Right renal pelvis (tissue), 4 donors: ENCODE measurements at places on chromosomes 13 and 19.

DNA sequence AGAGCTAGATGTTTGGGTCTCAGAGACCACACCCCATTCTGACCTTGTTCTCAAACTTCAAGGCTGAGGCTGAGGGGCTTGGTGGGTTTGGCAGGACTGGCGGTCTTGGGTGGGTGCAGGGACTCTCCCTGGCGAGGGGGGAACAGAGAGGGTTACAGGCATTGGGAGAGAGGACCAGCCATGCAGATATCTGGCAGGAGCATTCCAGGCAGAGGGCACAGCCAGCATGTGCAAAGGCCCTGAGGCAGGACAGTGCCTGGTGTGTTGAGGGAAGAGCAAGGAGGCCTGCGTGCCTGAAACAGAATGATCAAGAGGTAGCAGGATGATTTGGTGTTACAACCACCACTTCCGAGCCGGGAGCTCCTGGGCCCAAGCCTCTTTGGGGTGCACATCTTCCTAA lies 27.4 kb downstream of the NFILZ start:
- no peak for DNase-seq

DNA sequence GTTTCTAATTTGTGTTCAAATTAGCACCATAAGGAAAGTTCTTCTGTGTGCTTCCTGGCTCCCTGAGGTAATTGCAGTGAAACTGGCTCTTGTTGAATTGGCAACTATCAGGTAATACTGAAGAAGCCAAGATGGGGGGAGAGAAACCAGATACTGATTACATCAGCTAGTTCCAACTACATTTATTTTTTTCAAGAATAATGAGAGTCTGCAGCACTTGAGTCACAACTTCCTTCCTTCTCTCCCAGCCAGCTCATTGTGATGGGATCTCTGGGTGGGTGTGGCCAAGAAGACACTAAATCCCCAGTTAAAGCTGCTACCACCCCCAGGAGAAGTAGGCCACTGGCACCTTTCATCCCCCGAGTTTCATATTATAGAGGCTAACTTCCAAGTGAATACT lies 100.7 kb upstream of the RXFP2 start:
- DNase-seq: no peak

GRCh38 chr19:2235381-2236063 lies 607 bp downstream of the PLEKHJ1 start:
- DNase-seq: no peak

GRCh38 chr13:69243366-69243765 lies 864.3 kb upstream of the ATXN8OS start:
- no peak for DNase-seq

- DNase-seq: no peak
Measured at GRCh38 chr13:108915095-108915633, 285.8 kb downstream of the MYO16 start.

DNA sequence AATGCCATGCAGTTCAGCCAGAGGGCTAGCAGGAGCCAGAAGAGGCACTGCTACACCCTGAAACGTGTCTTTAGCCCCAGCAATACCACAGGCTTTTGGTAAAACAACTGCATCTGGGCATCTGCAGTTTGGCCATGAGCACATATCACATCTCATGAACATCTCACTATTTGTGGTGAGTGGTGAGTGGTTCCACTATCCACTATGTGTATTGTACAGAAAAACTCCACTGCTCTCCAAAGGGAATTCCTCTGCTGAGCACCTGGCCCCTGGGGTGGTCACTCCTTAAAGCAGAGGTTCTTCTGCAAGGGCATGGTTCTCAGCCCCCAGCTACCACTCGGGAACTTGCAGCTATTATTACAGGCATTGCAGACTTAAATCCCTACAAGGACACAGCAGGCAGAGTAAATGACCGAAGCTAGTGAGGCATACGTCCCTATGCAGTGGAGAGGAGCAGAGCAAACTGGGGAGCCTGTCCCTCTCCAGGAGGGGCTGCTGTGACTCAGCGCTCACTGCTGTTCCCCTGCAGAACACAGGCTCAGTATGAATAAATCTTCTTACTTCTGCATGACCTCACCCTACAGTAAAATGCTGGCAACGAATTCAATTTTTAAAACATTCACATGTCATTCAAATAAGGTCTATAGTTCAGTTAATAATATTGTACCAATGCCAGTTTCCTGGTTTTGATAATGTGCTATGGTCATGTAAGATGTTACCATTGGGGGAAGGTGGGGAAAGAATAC lies 332.4 kb upstream of the ZNF507 start:
- DNase-seq: no peak

DNA sequence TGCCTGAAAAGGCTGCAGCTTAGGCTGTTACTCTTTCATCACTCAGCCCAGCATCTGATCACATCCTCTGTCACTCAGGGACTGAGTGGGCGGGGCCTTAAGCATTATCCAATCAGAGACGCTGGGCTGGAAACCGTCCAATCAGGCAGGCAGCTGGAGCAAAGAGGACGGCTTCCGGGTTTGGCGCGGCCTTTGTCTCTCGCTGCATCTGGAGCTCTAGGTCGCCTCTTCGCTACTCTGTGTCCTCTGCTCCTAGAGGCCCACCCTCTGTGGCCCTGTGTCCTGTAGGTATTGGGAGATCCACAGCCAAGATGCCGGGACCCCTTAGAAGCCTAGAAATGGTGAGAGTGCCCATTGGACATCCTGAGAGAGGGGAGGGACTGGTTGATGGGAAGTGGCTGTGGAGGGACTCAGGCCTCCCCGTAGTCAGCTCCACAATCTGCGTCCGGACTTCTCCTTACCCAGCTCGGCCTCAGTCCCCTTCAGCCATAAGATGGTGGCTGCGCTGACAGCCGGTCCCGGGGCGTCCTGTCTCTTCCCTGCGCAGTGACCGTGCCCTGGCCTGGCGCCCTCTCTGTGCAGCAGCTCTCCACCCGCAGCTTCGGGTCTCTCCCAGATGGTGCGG lies at the start of gene ZNF486:
ZNF486 (plus strand) TSS at position 195 of the 625 bp plus-strand sequence; CDS start at position 312, 117 bp downstream.
- DNase-seq: peak; percentile 92

- DNase-seq: no peak
Measured at GRCh38 chr19:1076951-1077350, 10.0 kb downstream of the ARHGAP45 start.

GRCh38 chr13:42322806-42323205 lies 50.9 kb downstream of the AKAP11 start:
- no peak for DNase-seq

GRCh38 chr13:27622881-27623280 lies 1.2 kb downstream of the POLR1D start:
- no peak for DNase-seq

DNA sequence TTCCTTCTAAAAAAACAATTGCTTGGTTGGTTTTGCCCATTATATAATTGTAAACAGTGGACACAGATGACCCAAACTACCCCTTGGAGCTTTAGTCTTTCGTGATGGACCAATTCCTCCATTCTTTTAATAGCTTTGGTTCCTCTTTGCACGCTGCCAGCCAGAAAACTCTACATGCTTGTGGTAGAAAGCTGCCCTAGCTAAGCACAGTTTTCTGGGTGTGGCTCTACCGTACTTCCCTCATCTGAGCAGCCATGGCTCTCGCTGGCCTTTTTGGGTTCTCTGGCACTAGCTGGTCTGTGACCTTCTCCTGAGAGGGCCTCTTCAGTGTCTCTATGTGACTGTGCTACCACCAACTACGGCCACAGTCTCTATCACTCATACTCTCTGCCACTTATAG lies 29.9 kb upstream of the CEBPA start:
- no peak for DNase-seq

- no peak for DNase-seq
Measured at GRCh38 chr13:44293908-44294735, 79.5 kb upstream of the SERP2 start.

DNA sequence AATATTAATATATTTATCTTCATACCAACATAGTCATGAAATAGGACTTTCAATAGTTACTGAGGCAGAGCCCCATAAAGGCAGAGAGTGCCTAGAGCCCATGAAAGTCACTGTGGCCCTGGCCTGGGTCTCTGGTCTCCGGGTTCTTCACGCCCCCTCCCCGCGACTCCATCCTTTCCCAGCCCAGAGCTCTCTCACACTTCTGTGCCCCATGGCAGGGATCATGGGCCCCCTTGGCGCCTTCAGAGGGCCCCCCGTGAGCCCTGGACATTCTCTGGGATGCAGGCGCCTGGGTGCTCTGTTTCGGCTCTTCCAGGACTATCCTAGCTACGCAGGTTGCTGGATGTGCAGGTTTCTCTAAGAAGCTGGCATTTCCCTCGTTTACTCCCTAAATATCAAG lies 228.4 kb downstream of the TEX29 start:
- DNase-seq: no peak

GRCh38 chr13:104310861-104311260 lies 1244.6 kb upstream of the SLC10A2 start:
- no peak for DNase-seq

- DNase-seq: no peak
Measured at GRCh38 chr19:16943942-16944625, 55.3 kb downstream of the F2RL3 start.

GRCh38 chr13:62280590-62280989 lies 864.9 kb upstream of the PCDH20 start:
- no peak for DNase-seq

GRCh38 chr13:90968166-90968904 lies 379.2 kb upstream of the MIR17HG start:
- peak; percentile 7 for DNase-seq

DNA sequence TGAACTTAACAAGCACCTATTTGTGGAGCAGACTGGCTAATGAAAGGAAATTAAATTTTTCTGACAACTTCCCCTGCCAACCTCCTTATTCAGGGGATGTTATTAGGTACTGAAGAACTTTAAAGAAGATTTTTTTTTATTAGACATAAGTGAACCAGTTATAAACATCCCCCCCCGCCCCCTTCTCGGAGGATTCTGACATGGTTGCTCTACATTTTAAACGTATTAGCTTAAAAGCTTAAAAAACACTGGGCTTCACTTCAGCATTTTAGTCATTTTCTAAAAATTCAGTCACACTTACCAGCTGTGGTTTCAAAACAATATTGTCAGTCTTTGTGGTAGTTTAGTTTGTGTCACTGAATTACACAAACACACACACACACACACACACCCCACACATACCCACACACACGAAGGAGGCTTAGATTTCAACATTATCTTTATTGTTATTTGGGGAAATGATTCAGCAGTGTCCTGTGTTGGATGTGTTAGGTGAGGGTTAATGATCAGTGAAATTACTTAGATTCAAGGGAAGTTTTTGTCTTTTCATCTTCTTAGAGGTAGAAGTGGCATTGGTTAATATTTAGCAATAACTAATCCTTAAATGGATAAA lies 145.7 kb downstream of the PCCA start:
- peak; percentile 3 for DNase-seq

GRCh38 chr19:29670255-29670654 lies 5.0 kb downstream of the PLEKHF1 start:
- no peak for DNase-seq

DNA sequence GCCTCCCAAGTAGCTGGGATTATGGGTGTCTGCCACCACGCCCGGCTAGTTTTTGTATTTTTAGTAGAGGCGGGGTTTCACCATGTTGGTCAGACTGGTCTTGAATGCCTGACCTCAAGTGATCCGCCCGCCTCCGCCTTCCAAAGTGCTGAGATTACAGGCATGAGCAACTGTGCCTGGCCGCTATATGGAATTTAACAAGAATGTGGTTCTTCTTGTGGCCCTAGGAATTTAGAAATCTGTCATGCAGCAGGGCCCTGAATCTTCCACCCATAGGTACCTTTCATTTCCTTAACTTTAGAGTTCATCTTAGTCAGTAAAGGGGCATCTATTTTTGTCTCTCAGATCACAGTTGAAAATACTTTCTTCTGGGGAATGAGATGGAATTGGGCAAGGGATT lies 25.6 kb upstream of the NDFIP2 start:
- DNase-seq: no peak

GRCh38 chr19:36436531-36436930 lies 18.1 kb upstream of the ZFP82 start:
- no peak for DNase-seq

- no peak for DNase-seq
Measured at GRCh38 chr19:40802300-40803169, 3.5 kb downstream of the EGLN2 start.

DNA sequence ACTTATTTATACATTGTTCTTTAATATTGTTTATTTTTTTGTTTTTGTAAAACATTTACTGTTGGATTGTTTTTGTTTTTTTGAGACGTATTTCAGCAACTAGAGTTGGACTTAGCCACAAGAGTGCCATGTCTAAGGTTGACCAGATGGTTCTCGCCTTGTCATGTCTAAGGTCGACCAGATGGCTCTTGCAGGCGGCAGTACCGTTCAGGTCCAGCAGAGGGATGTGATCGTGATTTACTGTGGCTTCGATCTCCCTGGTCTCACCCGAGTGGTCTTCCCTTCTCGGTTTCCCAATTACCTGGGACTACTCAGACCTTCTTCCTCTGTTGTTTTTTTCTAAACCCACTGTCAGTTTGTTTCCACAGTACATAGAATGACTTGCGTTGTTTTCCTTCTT lies 1438.6 kb downstream of the UQCRFS1 start:
- DNase-seq: no peak

DNA sequence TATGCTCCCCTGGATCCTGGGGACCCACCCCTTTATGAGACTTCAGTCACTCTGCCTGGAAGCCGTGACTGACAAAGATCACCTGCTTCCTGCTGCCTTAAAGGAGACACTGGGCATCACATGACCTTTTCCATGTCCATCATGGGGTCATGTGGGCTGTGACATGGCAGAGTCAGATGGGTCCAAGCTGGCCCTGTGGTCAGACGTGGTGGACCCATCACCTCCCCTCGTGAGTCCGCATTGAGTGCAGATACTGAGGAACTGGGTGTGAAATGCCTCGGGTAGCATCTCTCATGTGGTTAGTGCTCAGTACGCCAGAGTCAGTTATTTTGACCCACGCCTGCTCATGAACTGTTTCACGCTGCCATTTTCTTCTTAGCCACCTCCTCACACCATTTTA lies 27.1 kb downstream of the NKPD1 start:
- DNase-seq: no peak

GRCh38 chr13:52010890-52011631 lies at the start of gene ATP7B:
Gene ATP7B (minus strand): TSS chr13:52011450. CDS start chr13:52011337, 113 bp downstream.
- DNase-seq: no peak

- no peak for DNase-seq
Measured at GRCh38 chr13:23718996-23719395, 148.8 kb downstream of the TNFRSF19 start.

DNA sequence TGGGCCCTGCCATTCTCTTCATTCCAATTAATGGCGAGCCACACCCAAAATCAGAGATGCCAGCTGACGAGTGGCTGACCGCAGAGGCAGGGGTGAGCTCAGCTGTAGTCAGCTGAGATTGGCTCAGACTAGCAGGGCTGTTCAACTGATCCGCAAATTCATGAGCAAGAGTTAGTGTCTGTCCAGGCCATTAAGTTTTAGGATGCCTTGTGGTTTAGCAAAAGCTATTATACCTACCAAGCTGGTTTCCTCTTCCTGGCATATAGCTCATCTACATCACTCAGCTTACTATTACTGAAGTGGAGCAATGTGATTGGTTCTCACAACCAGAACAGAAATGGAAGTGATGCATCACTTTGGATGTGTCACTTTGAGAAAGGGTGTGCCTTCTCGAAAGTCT lies 148.7 kb downstream of the NALCN start:
- DNase-seq: no peak

DNA sequence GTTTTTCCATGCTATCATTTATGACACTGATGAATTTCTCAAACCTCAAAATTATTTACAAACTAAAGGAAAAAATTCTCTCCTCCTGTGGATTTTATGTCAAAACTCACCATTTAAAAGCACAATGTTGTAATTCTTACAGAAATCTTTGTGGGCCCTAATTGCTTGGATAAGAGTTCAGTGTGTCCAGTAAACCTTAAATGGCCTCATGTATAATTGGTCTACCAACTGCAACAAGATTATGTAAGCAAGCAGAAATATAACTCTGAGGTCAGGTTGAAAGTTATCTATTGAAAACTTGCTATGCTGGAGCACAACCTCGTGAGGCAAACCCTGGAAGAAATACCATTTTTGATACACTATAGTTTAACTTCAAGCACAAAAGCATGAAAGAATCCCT lies 22.0 kb downstream of the VWA8 start:
- DNase-seq: no peak
